ENCODE measurements at places on chromosomes 6 and 20. TPM values are rescaled to one million over a fixed set of nuclear protein-coding genes. Genes with fewer than 3 reads are reported as not detected.

Gene TSPYL4
- total RNA-seq = 9.2 TPM

Gene TMEM170B
- total RNA-seq = 1.4 TPM

Gene PXDC1
- total RNA-seq = 71.8 TPM

Gene SLC52A3
- not detected for total RNA-seq

Gene CEP85L
- 11.5 TPM for total RNA-seq

Gene OPN5
- not detected for total RNA-seq

Gene AVP
- total RNA-seq = not detected

Gene EEF1A2
- 22.0 TPM for total RNA-seq

Gene BCAS1
- not detected for total RNA-seq

Gene GNAS-AS1
- under 0.01 TPM for total RNA-seq

Gene PROKR2
- not detected for total RNA-seq

Gene TNXB
- 0.90 TPM for total RNA-seq

Gene TCP11
- 0.13 TPM for total RNA-seq

Gene SNAI1
- total RNA-seq = 1.0 TPM

Gene ATP6V1G2
- total RNA-seq = 0.13 TPM

Gene CGAS
- total RNA-seq = 1.0 TPM

Gene ADGRF5
- 107 TPM for total RNA-seq

Gene TRIM15
- not detected for total RNA-seq

Gene MYMX
- total RNA-seq = 0.13 TPM

Gene C6orf52
- total RNA-seq = 0.25 TPM

Gene EPPIN
- not detected for total RNA-seq

Gene NT5E
- 123 TPM for total RNA-seq

Gene ADISSP
- 22.1 TPM for total RNA-seq

Gene SCRT2
- total RNA-seq = not detected

Gene WFDC5
- total RNA-seq = not detected

Gene POPDC3
- 0.39 TPM for total RNA-seq

Gene CTCFL
- total RNA-seq = not detected

Gene FAXC
- total RNA-seq = 0.39 TPM

Gene LY86
- total RNA-seq = not detected

Gene TAGAP
- total RNA-seq = under 0.01 TPM

Gene FGD2
- total RNA-seq = not detected

Gene SLC2A10
- total RNA-seq = 5.4 TPM

Gene CCN5
- total RNA-seq = not detected

Gene ZNF311
- total RNA-seq = 0.13 TPM

Gene OTOR
- total RNA-seq = not detected

Gene SFT2D1
- total RNA-seq = 18.7 TPM

Gene CD24
- total RNA-seq = 0.38 TPM

Gene MRAP2
- 4.6 TPM for total RNA-seq

Gene CLVS2
- not detected for total RNA-seq

Gene COL9A3
- total RNA-seq = 0.38 TPM

Gene TRIM31
- total RNA-seq = not detected

Gene HDGFL1
- total RNA-seq = not detected

Gene UBR2
- total RNA-seq = 22.5 TPM

Gene ABT1
- 20.2 TPM for total RNA-seq

Gene PERP
- 32.0 TPM for total RNA-seq
